ENCODE measurements at places on chromosomes 13 and 19. TPM values are rescaled to one million over a fixed set of nuclear protein-coding genes. Genes with fewer than 3 reads are reported as not detected.
A peak's percentile ranks its signal among the peaks of the same experiment; 100 is the strongest.

The PHF11 gene
- 30.7 TPM for total RNA-seq

The NUMBL gene
- 45.8 TPM for total RNA-seq

The LSR gene
- total RNA-seq = 83.3 TPM

The FFAR2 gene
- 0.49 TPM for total RNA-seq

The PLIN4 gene
- total RNA-seq = 55.1 TPM

The TBXA2R gene
- 4.2 TPM for total RNA-seq

The ZNF559 gene
- total RNA-seq = 11.4 TPM

The RPS28 gene
- total RNA-seq = 427 TPM

The PLIN5 gene
- total RNA-seq = 1.0 TPM

The LONP1 gene
- total RNA-seq = 50.2 TPM

The HCN2 gene
- 0.65 TPM for total RNA-seq

- no peak for DNase-seq
Observed at GRCh38 chr19:52748336-52748950, 13.6 kb upstream of the ZNF611 start.

- no peak for DNase-seq
Observed at GRCh38 chr19:29404015-29404414, 121.8 kb upstream of the VSTM2B start.

DNA sequence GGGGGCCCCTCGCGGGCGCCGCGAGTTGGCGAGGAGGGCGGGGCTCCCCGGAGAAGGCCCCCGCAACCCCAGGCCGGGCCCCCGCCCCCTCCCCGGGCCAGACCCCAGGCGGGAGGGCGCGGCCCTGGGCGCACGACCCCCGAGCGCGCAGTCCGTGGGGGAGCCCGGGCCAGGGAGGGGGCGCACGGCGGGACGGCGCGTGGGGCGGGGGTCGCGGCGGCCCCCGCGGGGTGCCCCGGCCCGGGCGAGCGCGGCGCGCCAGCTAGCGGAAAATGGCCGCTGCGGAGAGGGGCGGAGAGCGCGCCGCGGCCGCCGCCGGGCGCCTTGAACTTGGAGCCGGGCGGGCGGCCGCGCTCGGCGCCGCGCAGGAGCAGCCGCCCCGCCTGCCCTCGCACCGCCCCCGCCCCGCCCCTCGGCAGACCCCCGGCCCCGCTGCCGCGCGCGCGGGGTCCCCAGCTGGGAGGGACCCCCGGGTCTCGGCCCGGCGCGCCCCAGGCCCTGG is 6.4 kb upstream of the NFIC start:
- DNase-seq = no peak

- DNase-seq = no peak
Observed at GRCh38 chr13:76481738-76482137, 404.5 kb downstream of the KCTD12 start.

GRCh38 chr13:97298816-97299215 is 76.7 kb downstream of the MBNL2 start:
- DNase-seq = no peak

DNA sequence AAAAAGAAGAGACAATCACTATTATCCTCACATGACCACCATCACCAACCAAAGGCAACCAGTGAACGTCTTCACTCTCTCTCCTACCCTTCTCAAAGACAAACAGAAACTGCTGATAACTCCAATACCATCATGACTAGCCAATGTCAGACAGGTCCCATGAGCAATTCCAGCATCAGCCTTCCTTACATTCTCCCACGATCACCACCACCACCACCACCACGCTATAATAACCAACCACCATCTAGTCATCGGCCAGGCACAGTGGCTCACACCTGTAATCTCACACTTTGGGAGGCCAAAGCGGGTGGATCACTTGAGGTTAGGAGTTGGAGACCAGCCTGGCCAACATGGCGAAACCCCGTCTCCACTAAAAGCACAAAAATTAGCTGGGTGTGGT is 3.9 kb downstream of the MYO1F start:
- no peak for DNase-seq

- no peak for DNase-seq
Observed at GRCh38 chr13:109899748-109900147, 113.4 kb upstream of the IRS2 start.

DNA sequence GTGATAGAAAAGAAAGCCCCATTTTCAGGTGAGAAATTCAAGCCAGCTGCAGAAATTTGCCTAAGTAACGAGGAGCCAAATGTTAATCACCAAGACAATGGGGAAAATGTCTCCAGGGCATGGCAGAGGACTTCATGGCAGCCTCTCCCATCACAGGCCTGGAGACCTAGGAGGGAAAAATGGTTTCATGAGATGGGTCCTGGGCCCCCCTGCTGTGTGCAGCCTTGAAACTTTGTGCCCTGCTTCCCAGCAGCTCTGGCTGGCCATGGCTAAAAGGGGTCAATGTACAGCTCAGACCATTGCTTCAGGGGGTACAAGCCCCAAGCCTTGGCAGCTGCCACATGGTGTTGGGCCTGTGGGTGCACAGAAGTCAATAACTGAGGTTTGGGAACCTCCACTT is 9.9 kb downstream of the N4BP2L1 start:
- no peak for DNase-seq

- no peak for DNase-seq
Observed at GRCh38 chr13:28268800-28269223, 130.5 kb downstream of the PAN3 start.

DNA sequence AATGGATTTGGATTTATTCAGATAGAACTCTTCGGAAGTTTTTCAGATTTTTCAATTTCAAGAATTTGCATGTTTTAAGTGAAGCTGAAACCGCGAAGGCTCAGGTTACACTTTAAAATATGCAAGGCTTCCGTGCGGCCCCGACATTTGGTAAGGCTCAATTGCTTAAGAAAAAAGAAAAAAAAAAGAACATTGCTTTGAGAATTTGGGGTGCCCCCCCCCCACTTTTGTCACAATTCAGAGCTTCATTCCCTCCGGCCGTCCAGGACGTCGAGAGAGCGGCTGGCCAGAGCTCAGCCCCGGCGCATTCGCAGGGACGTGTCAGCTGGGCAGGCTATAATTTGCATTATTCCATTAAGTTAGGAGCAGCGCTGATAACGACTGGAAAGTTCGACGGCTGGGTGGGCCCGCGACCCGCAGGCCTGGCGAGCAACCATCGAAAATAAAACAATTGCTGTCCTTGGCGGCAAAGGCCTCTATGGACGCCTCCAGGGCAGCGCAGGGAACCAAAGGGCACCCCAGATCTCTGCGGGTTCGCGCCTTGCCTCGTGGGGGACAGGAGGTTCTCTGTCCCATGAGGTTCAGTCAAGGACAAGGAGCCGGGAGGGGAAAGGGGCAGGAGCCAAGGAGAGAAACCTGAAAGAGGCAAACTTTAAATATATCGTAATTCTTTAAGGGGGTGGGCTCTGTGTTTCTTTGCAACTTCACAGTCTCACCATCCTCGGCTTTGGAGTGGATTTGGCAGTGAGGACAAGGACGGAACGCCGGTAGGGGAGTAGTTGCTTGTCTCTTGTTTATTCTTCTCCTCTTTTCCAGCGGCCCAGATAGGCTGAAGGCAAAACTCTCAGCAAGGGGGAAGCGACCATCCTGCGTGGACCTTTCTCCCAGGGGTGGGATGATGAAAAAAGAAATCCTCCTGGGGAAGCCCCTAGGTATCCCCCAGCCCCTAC is 7.0 kb downstream of the SOX21 start:
- no peak for DNase-seq

DNA sequence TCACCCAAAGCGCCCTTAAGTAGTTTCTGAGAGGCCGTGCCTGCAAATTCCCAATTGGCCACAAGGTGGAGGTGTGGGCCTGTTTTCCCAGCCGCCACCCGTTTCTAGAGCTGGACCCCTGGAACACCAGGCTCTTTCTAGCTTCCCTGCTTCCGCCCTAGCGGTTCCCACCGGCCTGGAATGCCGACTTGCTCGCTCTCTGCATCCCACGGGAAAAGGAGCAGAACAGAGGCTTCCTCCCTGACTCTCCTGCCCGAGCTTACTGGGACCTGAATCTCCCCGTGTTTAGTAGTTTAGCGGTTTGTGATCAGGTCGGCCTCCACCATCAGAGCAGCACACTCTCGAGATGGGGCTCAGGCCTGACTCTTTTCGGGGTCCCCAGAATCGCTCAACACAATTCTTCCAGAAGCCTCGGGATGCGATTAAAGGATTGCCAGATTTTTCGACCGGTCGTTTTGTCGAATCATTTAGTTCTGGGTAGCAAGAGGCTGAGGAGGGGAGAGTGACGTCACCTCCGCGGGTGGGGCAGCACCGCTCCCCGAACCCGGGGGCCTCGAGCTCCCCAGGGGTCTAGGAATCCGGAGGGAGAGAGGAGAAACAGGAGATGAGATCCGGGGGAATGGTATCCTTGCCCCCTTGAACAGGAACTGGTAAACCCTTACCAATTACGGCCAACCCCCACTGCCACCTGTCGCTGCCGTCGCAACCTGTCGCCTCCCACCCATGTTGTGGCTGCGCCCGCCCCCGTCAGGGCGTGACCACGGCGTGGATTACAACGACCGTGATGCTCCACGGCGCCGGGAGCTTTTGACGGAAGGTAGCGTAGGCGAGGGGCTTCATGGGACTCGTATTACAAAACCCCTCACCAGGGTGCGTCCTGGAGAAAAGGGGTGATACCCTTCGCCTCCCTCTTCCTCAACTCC is 8.0 kb downstream of the NAPSA start:
- DNase-seq = peak; percentile 96

- DNase-seq = no peak
Observed at GRCh38 chr13:59946944-59947343, 216.8 kb downstream of the DIAPH3 start.

GRCh38 chr19:36449059-36449670 is 30.7 kb upstream of the ZFP82 start:
- DNase-seq = no peak

- no peak for DNase-seq
Observed at GRCh38 chr19:42538841-42539709, 10.8 kb upstream of the CEACAM1 start.

GRCh38 chr13:87403748-87404432 is 267.3 kb upstream of the SLITRK5 start:
- DNase-seq = no peak

Measured in lower leg skin (tissue), 4 donors.